ENCODE measurements at places on chromosomes 7 and 10.

DNA sequence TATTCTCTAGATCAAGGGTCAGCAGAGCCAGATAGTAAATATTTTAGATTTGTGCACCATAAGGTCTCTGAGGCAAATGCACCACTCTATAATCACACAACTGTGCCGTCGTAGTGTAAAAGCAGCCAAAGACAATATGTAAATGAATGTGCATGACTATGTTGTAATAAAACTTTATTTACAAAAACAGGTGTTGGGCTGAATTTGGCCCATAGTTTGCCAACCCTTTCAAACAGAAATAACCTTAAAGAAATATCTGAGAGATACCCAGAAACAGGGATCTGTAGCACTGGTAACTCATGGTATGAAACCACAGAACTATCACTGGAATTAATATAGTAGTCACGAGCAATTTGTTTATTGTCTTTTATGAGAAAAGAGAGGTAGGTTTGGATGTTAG, 86.0 kb downstream of the ARID5B start:
- no peak for DNase-seq

- DNase-seq = no peak
These were observed 5.8 kb downstream of the CFAP69 start for GRCh38 chr7:90250601-90251303.

DNA sequence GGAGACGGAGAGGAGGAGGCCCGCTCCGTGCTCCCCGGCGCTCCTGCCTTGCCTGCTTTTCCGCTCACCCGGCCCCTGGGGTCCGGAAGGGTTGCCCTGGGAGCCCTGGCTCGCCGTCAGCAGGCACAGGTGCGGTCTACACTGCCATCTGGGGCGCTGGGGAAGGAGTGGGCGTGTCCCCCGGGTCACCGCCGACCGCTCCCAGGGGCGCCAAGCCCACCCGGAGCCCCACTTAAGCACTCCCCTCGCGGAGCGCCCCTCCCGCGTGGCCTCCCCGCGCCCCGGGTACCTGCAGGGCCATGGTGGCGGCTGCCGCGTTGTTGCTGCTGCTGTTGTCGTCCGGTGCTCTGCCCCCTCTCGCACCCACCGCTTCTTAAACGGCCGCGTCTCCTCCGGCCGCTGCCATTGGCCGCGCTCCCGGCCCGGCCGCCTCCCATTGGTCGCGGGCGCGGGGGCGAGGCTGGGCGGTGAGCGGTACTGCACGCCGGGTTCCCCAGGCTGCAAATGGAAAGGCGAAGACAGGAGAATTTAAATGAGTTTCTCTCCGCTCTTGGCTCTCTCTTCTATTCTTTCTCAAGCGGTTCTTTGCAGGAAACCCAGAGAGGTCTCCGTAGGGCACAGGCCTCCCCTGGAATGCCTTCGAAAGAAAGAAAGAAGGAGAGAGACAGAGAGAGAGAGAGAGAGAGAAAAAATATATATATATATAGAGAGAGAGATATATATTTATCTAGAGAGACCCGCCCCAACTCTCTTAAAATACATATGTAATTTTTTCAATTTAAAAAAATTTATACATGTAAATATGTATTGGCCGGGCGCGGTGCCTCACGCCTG, at the start of gene ACBD7:
Gene ACBD7, minus strand, starts transcription at position 349 of the 834 bp plus-strand sequence. Its CDS starts 48 bp downstream, at position 301.
- no peak for DNase-seq

- DNase-seq = no peak
These were observed 259.8 kb downstream of the GLI3 start for GRCh38 chr7:41977151-41977651.

- DNase-seq = no peak
These were observed 430.5 kb downstream of the MDFIC start for GRCh38 chr7:115352375-115352774.

DNA sequence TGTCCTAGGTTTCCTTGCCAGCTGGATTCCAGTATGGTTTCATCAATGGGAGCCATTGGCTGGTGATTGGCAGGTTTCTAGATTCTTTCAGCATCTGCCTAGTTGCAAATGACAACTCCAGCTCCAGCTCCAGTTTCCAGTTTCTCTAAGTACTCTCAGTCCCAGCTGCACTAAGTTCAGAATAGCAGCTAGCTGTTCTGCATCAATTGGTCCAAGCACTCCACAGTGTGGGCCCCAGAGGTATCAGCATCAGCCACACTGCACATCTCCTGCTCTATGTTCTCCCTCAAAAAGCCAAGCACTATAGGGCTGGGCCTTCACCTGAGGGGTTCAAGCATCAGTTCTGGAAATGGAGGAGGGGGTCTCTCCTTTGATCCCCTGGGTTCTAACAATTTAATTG, 143.4 kb downstream of the VPS50 start:
- DNase-seq = no peak

GRCh38 chr10:61958805-61959204, 57.3 kb downstream of the ARID5B start:
- DNase-seq = no peak

GRCh38 chr7:128164061-128164954, 76.8 kb upstream of the LEP start:
- DNase-seq = no peak

- DNase-seq = no peak
These were observed 140.0 kb downstream of the DGKB start for GRCh38 chr7:14762561-14762960.

GRCh38 chr7:132185150-132185549, 391.1 kb downstream of the PLXNA4 start:
- DNase-seq = no peak

DNA sequence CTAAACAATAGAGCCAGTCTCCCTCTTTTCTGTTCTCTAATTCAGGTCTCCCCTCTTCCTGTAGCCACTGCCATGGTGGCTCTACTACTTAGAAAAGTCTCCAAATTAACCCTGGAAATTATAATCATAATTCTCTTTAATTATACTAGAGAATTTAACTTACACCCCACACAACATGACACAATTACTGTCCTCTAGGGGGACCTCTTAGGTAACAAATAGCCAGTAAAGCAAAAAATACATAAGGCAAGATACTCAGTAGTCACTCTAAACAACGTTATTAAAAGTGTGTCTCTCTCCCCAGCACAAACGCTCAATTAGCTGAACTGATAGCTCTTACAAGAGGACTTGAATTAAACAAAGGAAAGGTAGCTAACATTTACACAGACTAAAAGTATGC, 44.3 kb upstream of the ZNF107 start:
- no peak for DNase-seq

GRCh38 chr10:22133749-22134624, 83.8 kb downstream of the EBLN1 start:
- DNase-seq = no peak

GRCh38 chr10:32253276-32253675, 93.7 kb downstream of the EPC1 start:
- no peak for DNase-seq
